NCI-H1105 treated with DMSO at 0.1 percent for 48 hours (cell line): ENCODE measurements at places on chromosomes 5 and 9.

DNA sequence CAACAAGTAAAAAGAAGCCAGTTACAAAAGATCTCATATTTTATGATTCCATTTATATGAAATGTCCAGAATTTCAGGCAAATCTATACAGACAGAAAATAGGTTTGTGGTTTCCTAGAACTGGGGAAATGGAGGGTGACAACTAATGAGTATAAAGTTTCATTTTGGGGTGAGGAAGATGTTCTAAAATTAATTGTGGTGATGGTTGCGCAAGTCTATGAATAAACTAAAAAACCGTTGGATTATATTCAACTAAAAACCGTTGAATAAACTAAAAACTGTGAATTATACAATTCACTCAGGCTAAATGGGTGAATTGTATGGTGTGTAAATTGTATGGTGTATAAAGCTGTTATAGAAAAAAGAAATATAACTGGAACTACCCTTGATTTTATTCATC is 47.6 kb downstream of the ADAMTS6 start:
- DNase-seq, result no peak

GRCh38 chr5:66118304-66118703 is 25.8 kb upstream of the SREK1 start:
- no peak for DNase-seq

DNA sequence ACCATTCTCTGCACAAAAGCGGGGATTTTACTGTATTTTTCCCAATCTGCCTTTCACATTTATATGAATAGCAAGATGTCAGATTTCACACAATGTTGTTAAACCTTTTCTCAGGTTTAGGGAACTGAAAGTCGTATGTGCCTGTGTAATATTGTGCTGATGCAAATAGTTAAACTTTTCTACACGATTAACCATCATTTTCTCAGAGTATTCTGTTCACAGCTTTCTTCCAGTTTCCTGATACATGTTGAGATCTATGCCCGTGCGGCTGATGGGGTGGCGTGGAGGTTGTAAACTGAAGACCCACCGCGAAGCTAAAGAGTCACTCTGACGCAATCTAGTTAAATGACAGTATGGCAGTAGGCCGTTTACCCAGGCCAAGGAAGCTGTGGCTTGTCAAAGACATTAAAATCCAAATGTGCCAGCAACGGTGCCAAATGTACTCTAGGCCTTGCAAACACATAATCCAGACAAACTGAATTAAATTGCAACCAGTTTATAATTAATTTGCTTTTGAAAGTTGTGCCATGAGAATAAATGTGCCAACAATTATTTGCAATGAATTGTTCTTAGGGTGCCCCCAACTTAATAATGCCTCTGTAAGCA is 145.7 kb downstream of the EBF1 start:
- DNase-seq, result no peak

DNA sequence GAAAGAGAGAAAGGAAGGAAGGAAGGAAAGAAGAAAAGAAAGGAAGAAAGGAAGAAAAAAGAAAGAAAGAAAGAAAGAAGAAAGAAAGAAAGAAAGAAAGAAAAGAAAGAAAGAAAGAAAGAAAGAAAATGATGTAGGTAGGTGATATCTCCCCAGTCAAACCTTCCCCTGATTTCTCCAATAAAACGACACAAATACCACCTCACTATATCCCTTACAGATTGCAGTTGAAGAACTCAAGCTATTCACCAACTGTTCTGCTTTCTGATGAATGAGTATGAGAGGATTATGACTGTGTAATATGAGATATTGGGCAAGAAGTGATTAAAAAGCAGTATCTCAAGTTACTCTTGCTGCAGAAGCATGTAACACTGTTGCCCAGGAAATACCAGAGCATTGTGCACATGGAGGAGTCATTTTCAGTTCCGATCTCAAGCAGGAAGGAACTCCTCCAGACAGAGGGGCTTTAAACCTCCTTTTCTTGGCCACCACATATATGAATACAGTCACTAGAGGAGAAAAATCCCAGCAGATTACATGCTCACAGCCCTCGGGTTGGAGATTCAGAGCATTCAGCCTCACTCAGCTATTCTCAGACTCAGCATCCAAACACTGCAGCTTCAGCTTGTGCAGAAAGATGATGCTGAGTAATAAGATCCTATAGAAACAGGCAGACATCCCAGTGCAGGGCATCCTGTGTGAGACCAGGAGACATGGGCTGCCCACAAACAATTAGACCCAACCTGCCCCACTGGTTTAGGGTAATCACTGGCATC is 61.4 kb downstream of the UGCG start:
- no peak for DNase-seq

GRCh38 chr5:113807427-113807991 is 294.0 kb downstream of the YTHDC2 start:
- DNase-seq, result no peak

DNA sequence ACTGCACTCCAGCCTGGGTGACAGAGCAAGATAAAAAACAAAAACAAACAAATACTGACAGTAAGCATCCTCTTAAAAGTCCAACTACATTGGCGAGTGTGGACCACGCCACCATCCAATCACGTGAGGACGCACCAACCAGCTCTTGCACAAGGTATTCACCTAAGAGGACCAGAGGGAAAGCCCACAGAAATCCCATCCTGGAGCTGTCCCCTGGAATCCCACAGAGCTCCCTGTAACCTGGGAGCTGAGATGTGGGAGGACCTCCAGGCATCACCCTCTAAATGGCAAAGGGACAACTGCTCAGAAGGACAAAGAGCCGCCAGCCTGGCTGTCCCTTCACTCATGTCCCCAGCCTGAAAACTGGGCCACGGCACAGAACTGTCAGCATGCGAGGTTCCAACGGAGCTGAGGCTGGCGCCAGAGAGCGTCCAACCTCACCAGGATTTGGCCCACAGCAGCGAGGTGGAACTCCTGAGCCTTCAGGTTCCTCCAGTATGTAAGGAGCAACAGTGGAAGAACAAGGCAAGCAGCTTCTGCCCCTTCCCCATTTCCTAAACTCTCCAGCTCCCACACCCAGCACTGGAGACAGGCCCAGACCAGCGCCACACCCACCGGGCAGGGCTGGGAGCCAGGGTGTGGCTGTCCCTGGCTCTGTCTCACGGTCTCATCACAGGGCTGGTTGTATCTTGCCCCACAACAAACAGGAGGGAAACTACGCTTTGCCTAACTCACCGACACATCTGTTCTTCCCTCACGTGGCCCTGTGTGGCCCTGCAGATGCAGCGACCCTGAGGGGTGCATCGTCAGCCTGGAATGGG is 15.2 kb downstream of the IPPK start:
- no peak for DNase-seq

DNA sequence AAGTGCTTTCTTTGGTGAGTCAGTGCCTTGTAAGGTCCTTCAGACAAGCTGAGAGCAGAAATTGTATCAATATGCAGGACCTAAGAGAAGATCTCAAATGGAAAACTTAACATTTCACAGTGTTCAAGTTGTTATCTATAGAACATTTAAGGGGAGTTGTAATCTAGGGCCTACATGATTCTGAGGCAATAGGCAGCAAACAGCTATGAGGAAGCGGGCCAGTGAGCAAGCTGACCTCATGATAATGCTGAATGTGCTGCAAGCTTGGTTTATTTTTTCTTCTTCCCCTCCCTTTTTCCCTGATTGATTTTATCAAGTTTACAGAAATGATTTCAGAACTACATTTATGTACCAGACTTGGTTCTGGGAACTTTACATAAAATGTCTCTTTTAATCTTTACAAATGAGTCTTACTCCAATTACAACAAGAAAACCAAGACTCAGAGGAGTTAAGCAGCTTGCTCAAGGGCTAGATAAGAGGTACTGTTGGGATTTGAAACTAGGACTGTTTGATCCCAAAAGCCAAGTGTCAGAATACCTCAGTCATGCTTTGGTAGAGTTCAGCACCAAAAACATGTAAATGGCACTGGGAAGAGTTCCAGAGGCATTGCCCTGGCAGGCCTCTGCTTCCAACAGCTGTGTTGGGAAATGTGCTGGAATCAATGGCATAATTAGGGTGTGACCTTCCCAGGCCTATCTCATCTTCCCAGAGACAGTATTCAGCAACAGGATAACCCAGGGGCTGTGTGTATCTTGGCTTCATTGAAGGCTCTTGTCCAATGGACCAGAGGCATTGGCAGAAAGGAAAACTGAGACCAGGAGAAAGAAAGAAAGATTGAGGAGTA is 130.1 kb downstream of the LRRC70 start:
- DNase-seq, result no peak

GRCh38 chr5:58599217-58599616 is 16.3 kb downstream of the RAB3C start:
- no peak for DNase-seq

DNA sequence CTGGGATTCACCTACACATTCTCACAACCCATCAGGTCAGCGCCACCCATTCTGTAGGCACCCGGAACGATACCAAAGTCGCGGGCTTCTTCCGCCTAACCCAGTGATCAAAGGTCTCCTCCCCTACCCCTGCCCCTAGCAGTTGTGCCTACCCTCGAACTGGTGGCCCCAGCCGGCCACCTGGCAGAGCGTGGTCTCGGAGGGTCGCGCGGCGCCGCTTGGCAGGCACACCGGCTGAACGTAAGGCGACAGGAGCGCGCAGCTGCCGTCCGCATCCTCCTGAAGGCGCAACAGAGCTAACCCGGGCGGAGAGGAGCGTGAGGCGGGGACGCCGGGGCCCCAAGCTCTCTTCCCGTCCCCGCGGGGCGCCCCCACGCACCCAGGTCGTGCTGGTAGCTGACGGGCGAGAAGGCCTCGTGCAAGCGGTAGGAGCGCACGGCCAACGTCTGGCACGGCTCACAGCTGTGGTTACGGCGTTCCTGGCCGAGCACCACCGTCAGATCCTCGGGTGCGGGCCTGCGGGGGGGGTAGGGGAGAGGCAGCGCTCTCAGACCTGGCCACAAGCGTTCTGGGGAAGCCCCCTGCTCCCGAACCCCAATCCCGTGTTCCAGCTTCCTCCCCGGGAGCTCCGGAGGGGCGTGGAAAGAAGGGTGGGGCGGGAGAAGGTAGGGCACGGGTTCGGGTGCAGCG is 2.8 kb upstream of the PFN3 start:
- no peak for DNase-seq

DNA sequence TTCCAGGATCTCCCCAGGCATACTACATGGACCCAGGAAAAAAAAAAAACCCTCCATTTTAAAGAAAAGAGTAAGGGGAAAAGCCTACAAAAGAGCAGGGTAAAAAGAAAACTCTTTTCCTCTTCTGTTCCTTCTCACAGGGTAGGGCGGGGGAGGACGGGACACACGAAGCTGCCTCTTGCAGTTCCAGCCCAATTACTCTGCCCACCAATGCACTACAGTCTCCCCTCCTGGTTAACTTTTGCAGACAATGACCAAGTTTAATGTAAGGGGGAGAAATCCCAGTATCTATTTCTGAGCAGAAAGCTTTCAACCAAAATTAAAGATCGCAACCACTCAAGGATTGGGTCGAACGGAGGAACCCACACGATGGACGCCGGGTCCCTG is 1.3 kb downstream of the BRD3 start:
- DNase-seq, result no peak

DNA sequence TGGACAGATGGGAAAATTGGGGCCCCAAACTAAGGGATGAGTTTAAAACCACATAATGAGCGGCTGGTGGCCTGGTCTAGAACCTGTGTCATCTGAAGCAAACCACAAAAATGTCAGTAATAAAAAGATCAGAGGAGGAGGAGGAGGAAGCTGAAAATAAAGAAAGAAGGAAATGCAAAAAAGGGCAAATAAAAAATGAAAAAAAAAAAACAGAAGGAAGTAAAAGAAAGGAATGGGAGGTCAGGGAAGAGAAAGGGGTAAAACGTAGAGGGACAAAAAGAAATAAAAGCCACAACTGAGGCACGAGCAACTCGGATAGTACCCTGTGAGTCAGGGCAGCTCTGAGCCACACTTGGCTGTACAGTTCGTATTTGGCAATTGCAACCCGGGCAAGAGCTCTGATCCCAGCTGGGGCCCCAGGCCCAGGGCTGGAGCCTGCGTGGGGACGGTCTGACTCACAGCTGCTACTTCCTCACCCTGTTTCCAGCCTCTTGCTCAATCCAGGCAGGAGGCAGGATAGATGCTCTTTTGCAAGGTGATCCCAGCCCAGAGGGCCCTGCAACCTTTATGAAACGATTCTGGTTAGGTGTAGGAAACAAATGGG is 137.9 kb upstream of the TRIM32 start:
- no peak for DNase-seq
